ENCODE measurements at places on chromosomes 4 and X.

DNA sequence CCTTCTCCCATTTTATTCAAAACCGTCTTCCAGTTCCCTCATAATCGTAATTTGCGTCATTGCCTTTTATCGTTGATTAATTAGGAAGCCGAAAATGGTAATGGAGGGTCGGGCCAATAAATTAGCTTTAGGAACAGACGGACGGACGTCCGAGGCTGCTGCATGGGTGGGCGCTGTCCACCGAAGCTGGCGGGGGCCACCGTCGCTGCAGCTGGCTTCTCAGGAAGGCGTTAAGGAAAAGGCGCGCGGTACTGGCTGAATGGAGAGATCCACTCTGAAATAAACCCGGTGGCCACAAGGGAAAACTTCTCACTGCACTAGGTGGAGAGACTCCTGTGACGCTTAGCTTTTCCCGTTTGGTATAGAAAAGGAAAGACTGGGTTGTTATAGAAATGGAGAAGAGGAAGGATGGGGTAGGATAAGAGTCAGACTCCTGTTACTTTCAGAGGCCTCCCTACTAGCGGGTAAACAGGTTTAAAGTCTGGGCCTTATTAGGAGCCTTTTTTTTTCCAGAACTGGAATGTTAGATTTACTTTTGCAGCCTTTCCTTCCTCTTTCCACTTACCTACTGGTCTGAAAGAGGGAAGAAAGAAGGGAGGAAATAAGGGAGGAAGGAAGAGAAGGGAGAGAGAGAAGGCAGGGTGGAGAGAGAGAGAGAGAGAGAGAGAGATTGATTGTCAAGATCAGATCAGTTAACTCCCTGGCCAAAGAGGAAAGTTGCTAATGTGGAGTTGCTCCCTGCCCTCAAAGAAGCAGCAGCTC is 11.3 kb upstream of the PRDM8 start:
- DNase-seq = no peak

DNA sequence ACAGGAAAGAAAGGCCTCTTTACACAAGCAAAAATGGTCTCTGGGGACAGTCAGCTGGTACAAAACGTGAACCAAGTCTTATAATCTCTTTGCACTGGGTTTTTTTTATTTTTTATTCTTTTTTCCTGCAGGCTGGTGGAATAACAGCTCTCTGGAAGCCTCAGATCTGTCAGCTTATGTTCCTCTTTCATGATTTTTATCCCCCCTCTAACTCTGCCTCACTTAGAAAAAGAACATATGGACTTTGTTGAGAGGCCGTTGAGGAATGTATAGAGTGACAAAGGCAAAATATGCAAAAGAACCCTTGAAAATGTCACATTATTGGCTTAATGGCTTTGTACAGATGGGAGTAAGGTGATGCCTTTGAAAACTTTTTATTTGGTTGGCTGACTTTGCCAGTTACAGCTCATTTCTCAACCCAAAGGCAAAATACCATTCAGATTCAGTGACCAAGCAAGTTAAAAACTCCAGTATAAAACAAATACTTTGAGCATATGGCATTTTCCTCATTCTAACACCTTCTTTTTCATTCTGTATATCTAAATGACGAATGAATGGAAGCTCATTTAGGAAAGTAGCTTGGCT is 111.1 kb downstream of the RNF150 start:
- no peak for DNase-seq

GRCh38 chr4:42123071-42123644 is 29.3 kb downstream of the BEND4 start:
- DNase-seq = no peak

DNA sequence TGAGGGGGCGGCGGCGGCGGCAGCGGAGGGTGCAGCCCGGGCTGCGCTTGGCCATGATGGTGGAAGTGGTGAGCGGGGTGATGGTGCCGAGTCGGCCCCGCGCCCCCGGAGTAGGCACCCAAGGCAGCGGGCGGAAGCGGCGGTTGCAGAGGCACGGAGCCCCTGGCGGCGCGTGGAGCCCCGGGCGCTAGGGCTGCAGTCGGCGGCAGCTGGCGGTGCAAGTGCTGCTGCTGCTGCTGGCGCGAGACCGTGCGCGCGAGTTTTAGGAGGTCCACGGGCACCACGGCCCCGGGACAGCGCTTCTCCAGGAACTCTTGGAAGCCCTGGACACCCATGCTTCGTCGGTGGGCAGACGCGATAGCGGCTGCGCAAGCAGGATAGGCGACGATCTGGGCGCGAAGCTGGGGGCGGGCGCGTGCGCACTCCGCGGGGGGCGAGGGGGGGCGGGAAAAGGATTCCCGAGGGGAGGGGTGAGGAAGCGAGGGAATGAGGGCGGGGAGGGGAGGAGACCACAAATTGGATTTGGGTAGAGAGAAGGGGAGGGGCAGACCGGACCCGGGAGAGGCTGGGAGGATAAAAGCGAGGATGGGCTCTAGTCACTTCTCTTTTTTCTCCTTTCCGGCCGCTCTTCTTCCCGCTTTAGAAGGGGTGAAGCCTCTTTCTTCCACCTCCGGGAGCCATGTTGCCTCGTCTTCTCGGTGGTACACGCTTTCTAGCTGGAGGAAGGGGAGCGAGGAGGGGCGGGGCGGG is at the start of gene FAM120C:
FAM120C (minus strand) TSS at position 391 of the 750 bp plus-strand sequence; CDS start at position 335, 56 bp downstream.
- peak; percentile 67 for DNase-seq

DNA sequence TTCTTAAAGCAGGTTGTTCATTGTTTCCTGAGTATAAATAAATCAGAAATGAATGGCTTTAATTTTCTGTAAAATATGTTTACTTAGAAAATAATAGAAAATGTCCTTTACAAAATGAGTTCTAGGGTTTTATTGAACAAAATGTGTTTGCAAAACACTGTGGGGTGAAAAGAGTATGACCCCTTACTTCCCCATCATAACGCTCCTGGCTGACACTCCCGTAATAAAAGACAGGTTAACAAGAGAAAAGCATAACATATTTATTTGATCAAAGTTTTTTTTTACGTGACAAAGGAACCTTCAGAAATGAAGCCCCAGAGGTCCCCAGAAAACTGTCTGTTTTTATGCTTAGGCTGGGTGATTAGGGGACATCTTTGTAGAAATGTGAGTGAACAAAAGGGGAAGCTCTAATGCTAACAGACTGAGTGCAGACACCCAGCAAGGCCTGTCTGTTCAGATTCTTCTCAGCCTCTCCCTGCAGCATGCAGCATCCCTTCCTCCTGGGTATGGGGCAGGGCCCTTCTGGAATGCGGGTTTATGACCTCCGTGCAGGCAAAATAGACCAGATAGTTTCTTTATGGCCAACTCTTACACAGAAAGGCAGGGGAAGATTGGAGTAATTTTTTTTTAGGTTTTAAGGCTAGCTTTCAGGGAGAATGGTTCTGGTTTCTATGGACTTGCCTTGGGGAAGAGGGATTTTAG is 26.1 kb downstream of the ZFP42 start:
- DNase-seq = no peak

GRCh38 chrX:97400492-97400891 is 516.8 kb downstream of the RPA4 start:
- DNase-seq = no peak

Measured in head of caudate nucleus (tissue), 42 donors.